ENCODE measurements at places on chromosomes 4 and X.

DNA sequence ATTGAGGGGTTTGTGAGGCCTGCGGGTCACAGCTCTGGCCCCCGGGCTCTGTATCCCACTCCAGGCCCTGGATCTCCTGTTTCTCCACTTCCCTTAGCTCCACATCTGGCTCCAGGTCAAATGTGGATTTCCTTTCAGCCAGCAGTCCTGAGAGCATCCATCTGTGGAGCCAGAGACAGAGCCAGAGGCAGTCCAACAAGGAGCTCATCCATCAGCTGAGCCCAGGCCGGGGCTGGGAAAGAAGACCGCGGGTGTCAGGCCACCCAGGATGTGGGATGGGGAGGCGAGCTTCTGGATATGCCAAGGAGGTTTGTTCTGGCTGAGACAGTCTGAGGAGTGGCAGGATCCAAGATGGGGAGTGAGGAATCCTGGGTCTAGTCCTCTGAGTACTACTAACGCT is 91.7 kb downstream of the EFNB1 start:
- no peak for DNase-seq

GRCh38 chrX:30241724-30242415 is at the start of gene MAGEB4:
MAGEB4 (plus strand) TSS chrX:30242000; CDS start chrX:30242136, 136 bp downstream.
- no peak for DNase-seq

DNA sequence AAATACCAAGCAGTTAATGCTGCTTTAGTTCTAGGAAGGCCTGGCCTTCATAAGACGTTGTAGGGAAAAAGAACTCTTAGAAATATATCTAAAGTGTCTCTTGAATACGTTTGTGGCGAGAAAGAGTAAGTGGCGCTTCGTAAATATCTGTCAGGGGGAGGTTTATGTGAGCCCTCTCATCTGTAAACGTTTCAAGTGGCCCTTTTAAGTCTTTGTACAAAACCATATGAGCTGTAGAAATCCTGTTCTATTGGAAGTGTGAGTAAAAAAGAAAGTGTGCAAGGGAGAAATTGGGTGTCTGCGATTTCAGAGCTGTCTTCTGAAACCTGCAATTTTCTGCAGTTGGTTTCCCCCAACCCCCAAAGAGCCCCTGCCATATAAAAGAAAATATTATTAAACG is 8.6 kb upstream of the INTU start:
- DNase-seq = no peak

GRCh38 chr4:168879188-168879587 is 130.9 kb downstream of the CBR4 start:
- DNase-seq = no peak

- DNase-seq = no peak
Measured at GRCh38 chrX:109707319-109707718, 25.7 kb downstream of the ACSL4 start.

GRCh38 chr4:33218238-33218637 is 2498.1 kb downstream of the PCDH7 start:
- DNase-seq = no peak

DNA sequence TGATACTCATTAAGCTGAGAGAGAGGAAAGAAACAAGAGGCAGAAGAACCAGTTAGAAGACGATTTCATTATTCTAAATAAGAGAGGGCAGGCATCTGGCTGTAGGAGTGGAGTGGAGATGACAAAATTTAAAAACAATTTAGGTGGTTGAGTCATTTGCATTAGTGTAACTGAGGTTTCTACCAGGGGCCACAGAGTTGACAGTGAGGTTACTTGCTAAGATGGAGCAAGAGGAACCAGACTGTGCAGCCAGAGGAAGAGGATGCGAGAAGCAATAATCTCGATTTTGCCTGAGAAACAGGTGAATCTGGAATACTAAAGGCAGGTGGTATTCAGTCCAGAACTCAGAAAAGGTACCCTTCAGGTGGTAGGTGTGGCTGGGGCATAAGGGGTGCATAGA is 491.9 kb downstream of the MID1IP1 start:
- DNase-seq = no peak

GRCh38 chr4:68445111-68445510 is 2.2 kb upstream of the TMPRSS11E start:
- no peak for DNase-seq

DNA sequence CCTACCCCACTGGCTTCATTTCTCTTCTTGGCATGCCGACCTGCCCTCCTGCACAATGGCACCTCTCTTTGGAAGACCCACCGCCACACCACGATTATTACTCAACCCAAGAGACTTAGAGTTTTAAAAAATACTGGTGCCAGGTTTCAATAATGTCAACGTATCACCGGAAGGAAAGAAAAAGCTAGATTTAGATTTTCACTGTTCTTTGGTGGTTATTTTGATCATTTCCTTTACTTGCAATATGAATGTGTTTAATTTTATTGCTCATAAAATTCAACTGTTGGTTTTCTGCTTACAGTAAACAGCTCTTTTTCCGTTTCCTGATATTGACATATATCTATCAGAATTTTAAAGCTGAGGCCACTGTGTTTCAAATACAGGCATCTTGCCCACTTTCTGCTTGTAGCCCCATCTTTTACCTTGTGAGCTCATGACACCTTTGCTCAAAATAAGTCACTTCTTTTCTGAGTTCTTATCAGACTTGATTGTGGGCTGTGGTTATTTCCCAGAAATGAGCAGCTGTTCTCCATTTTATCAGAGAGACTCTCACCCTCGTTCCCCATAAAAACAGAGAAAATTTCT is 439.1 kb downstream of the INPP4B start:
- DNase-seq = peak; percentile 83

- no peak for DNase-seq
Measured at GRCh38 chrX:46754586-46755061, 4.3 kb downstream of the SLC9A7 start.

DNA sequence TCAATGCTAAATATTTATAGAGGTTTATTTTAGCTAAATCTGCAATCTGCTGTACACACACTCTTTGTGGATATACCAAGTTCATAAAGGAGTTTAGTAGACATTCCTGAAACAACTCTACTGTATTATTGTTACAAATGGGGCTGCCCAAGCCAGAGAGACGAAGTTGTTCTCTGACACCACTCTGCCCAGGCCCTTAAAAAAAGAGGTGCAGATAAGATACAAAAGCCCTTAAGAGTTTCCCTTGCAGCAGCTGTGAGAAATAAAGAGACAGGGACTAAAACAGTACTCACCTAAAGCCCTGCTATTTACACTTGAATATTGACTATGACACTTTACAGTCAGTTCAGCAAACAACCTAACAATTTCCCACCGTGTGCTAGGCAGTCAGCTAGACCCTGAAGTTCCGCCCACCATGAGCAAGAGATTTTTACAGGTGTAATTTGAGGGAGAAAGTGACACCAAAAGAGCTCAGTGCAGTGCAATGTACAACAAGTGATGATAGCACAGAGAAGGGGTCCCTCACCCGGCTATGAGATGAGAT is 191.7 kb downstream of the PRDM5 start:
- no peak for DNase-seq

DNA sequence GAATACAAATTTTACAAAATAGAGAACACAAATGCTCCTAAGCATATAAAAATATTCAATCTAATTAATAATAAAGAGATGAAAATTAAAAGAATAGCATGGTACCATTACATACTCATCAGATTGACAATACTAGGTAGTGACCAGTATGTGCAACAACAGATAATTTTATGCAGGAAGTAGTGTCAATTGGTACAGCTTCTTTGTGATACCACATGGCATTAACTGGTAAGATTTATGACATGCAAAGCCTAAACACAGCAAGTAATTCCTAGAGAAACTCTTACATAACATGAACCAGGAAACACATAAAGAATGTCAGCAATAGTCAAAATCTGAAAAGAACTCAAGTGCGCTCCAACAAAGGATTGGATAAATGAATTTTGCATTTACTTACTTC is 26.3 kb downstream of the CXCL2 start:
- no peak for DNase-seq

DNA sequence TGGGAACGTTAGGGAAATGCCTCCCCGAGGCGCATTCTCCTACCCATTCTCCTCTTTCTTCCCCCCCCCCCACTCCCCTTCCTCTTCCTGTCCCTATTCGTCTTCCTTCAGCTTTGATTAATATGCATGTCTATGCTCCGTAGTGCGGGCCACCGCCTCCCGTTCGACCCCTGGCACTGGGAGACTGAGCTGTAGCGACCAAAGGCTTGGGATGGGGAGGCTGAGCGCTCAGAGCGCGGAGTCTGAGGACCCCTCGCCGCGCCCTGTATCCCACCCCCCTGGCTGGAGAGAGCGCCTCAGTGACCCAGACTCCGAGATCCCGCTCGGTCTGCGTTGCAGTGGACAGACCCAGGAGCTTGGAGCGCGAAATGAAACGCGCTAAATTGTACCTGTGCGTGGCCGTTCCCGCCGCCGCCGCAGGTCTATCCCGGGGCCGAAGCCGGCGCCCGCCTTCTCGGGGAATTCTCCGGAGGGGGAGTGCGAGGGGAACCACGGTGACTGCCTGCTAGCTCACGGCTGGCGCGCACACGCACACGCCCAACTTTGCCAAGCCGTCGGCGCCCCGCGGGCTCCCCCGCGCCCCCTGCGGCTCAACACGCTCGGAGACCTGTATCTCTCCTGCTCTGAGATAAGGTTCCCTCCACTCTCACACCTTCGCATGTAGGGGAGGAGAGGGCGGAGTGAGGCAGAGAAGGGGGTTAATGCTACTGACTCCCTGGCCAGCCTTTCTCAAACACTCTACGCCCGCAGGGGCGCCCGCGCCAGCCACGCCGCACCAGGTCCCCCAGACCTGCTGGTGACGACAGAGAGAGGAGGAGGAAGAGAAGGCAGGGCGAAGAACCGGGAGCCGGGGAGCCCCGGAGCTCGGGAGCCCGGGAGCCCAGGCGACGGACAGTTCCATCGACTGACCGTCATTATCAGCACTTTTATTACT is 1.5 kb upstream of the PTCHD1 start:
- DNase-seq = no peak

- no peak for DNase-seq
Measured at GRCh38 chrX:150352114-150352513, 11.0 kb upstream of the MAMLD1 start.

DNA sequence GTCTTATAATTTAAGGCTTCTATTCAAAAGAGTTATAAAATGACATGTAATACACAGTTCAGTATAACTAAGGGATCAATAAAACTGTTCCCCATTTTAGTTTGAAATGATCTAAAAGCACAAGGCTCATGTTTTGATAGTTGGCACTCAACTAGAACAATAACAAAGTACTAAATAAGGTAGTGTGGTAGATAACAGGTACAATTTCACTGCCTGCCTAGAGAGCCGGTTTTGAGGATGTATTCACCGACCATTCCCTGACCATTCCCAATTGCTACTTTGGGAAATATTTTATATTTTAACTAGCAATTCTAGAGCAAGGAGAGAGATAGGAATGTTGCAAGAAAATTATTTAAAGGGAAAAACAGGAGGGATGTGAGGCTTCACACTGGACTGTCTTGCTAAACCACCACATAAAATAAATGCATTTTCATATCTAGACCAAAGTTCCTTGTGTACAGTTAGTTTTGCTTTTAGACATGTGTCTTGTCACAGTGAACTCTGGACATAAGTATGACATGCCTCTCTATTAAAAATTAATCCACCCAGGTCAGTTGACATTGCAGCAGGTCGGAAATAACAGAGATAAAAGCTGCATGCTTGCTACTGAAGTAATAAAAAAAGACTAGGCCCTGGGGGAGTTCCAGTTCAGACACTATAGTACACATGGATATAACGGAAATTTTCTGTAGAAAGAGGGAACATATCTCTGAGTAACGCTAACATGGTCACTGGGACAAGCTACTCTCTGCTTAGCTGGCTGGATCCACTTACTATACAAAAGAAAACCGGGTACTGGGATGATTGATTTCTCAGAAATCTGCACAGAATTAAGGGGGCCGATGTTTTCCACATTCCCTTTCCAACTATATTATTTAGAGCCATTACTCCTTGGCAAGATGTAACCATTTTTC is 56.3 kb upstream of the NAP1L5 start:
- DNase-seq = no peak

- no peak for DNase-seq
Measured at GRCh38 chrX:21741869-21742701, 15.8 kb downstream of the SMPX start.

- no peak for DNase-seq
Measured at GRCh38 chr4:168844353-168845049, 165.6 kb downstream of the CBR4 start.

GRCh38 chrX:41921492-41922430 is 1.6 kb downstream of the CASK start:
- DNase-seq = peak; percentile 46

GRCh38 chr4:158020734-158021346 is 152.0 kb downstream of the GASK1B start:
- no peak for DNase-seq

GRCh38 chrX:150456466-150456865 is 93.3 kb downstream of the MAMLD1 start:
- DNase-seq = no peak

DNA sequence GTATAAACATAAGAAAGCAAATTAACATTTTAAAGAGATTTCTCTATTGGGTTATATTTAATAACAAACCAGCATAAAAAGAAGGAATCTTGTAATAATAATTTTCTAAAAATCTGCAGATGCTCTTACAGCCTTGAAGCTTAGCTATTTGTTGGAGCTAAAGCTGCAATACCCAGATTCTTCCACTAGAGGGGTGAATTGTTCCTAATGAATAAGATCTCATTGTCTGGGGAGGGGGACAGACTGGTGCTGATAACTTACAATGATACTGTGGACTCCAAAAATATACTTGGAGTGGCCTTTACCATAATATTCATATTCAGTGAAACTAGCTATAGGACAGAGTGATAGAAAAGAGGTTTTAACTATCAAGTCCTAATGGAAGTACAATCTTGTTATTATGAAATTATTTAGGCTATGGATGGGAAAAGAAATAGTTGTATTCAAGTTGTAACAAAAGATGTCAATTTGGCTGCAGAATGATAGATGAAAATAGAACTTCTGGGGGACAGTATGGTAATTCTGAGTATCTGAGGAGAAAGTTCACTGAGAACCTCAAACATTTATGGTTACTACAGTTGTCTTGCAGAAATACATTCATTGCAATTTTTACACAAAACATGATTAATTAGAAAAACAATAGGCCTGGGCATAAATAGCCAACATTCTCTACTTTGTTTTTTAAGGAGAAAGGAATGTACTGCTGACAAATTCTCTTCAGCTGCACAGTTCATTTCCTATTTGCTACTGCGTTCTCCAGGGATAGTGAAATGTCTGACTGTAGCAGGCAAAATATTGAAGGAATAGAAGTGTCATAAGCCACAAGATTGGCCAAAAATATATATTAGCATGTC is 443.3 kb downstream of the GBA3 start:
- DNase-seq = peak; percentile 8

- DNase-seq = no peak
Measured at GRCh38 chrX:25067271-25068172, 51.8 kb upstream of the ARX start.

DNA sequence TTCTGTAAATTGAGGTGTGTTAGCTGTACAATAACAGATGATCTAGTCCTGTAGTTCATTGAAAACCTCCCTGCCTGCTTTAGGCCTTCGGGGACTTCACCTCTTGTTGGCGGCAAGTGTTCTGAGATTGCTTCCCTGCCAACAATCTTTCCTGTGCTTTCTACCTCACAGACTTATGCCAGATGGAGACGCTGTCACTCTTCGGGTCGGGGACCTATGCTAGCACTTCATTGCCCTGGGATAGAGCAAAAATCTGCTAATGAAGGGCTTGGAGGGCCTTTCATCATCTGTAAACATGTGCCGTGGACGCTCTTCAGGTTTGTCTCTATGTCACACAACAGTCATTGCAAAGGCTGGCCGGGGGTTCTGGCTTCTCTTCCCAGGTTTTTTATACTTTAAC is 4.7 kb upstream of the PDLIM3 start:
- DNase-seq = no peak

Data from CD4-positive, alpha-beta T cell treated with Interleukin-4 for 4 hours (primary cell).